Keratinocyte (primary cell): ENCODE measurements at places on chromosomes 12 and 14.

GRCh38 chr12:57837864-57838562, 8.5 kb downstream of the CTDSP2 start:
- no peak for DNase-seq

DNA sequence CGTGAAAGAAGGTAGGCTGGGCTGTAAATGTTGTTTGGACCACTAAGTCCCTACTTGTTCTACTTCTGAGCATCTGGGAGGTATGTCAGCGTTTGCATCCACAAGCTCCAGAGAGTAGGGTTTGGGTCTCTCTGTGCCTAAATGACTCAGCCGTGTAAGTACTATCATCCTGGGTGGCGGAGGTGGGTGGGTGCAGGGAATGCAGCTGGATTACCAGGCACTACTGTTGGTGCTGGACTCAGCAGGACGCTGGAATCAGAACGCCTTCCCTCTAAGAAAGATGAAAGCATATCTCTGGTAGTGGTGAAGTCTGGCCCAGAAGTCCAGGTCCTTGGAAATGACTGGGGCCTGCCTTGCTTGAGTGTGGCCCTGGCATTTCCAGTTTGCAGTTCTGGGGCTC, 289.7 kb downstream of the PCNX1 start:
- DNase-seq: no peak

DNA sequence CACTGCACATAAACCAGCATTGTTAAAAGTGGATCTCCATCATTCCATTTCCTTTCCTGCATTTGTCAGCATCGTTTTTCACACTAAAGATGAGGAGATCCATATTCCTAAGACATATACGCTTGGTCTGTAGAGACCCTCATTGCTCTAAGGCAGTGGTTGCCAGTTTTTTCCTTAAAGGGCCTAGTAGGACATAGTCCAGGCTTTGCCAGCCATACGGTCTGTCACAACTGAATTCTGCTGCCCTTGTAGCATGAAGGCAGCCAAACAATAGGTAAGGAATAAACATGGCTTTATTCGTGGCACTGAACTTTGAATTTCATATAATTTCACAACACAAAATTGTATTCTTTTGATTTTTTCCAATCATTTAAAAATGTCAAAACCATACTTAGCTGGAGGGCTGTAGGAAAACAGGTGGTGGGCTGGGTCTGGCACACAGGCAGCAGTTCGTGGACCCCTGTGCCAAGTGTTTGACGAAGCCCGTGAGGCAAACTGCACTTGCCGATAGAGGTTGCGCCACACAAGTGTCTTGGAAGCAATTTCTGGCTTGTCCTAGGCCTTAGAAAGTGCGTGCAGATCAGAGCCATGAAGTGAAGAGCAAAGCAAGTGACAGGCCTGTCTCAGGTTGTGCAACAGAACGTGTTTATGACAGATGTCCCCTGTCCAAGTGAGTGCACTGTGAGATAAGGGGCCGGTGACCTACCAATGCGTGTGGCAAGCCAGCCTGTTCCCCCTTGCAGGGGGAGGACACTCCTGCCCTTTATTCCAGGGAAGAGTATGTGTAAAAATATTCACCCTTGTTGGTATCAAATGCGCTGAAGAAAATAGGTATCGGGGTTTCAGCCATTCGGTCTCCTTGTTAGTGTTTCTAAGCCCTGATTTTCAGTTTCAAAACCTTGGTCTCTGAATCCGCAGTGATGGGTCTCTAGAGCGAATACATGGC, 916 bp upstream of the CHPT1 start:
- no peak for DNase-seq

- no peak for DNase-seq
Measured at GRCh38 chr12:77339610-77340009, 274.2 kb upstream of the E2F7 start.

DNA sequence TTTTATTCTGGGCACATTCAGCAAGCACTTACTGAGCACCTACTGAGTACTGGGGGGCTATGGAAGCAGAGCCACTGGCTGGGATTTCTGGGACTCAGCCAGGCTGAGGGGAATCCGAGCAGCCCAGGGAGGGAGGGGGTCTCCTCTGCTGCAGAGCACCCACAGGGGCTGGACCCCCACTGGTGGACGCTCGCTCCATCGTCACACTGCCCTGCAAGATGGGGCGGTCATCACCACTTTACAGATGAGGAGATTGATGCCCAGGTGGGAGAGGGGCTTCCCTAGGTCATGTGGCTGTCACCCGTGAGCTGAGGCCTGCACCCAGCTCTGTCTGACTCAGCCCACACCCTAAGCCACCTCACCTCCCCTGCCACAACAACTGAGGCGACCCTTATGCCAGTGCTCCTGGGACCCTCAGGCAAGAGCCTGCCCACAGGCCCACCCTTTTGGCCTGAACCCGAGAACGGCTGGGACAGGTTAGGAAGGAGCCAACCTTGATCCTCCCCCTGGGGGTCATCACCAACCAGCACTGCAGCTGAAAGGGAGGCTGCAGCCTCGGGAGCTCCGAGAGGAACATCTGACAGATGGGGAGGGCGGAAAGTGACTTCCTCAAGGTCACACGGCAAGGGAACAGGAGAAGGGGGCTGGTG, 74.4 kb downstream of the SERPINA3 start:
- no peak for DNase-seq

GRCh38 chr12:111409403-111409779, 3.7 kb downstream of the SH2B3 start:
- DNase-seq: no peak

DNA sequence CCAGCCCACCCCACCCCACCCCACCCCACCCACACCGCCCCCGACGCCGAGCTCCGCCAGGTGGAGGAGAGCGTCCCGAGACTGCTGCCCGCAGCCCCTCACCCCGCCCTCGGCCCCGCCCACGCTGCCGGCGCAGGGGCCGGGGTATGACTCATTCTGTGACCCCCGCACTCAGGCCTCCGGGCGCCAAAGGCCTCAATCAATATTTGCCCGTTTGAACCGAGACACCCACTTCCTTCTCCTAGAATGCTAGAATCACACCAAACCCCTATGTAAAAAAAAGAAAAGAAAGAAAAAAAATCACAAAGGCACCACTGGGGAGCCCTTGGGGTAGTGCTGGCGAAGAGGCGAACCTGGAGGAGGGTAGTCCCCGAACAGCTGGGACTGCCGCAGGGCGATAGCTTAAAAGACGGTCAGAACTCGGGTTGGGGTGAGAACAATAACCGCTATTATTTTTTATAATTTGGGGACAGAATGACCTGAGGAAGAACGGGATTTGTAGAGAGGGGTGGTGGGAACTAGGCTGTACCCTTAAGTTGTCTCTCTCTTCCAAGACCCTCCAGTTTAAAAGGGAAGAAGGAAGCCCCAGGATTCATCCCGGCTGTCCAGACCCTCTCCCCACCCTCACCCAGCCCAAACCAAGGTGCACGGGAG, 894 bp downstream of the KRT8 start:
- no peak for DNase-seq

GRCh38 chr14:31261523-31261858, 53.9 kb upstream of the HECTD1 start:
- no peak for DNase-seq

DNA sequence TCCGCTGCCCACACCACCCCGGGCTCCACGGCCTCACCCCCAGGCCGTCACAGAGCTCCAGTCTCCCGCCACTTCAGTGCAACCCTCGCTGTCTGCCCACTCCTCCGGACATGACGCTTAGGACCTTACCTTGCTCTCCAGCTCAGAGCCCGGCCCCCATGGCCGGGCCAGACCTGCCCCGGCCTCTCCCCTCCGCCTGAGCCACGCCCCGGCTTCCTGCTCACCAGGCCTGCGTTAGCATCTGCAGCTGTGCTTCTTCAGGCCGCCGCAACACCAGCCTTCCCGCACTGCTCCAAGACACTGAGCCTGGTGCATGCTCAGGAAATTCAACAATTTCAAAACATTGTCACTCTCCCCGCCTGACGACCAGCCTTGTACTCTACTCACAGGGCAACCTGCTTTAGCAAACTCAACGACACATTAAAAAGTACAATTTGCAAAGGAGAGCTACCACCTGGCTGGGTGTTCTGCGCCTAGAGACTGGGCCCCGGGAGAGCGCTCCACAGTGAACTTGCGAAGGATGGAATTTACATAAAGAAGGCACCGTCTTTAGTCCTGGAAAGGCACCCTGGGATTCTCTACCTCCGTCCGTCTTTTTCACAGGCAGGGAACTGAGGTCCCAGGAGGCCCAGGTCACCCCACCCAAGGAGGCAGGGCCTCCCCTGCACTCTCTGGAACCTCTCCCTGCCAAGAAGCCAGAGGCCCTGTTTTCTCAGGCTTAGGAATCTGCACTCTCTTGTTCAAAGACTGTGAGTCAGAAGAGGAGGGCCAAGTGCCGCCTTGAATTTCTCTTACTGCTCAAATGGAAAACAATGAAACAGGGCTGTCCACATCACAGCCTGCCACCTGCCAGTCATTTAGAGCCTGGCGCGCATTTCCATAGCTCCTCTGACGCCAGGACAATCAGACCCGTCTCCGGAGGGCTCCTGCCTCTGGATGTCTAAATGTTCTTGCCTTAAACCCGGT, 51.3 kb downstream of the STX2 start:
- no peak for DNase-seq

DNA sequence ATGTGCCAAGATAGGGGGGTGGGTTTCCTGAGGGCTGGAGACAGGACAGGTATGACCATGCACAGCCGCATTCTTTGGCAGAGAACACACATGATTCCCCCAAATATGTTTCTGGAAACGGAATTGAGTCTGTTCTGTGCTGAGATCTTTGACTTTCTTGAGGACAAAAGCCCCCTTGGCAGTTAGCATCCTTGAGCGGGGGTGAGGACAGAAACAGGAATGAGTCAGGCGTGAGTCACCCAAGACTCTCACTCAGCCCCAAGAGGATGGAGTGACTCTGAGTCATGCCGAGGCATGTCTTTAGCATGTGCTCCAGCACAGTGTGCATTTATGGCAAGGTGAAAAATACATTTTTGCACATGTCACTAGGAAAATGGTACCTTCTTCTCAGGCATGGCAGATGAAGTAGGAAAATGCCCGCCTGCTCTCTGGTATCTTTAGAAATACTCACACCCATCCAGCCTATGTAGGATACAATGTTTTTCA, 52.1 kb downstream of the DAD1 start:
- peak; percentile 91 for DNase-seq

- DNase-seq: no peak
Measured at GRCh38 chr12:30002677-30003076, 218.9 kb upstream of the TMTC1 start.

DNA sequence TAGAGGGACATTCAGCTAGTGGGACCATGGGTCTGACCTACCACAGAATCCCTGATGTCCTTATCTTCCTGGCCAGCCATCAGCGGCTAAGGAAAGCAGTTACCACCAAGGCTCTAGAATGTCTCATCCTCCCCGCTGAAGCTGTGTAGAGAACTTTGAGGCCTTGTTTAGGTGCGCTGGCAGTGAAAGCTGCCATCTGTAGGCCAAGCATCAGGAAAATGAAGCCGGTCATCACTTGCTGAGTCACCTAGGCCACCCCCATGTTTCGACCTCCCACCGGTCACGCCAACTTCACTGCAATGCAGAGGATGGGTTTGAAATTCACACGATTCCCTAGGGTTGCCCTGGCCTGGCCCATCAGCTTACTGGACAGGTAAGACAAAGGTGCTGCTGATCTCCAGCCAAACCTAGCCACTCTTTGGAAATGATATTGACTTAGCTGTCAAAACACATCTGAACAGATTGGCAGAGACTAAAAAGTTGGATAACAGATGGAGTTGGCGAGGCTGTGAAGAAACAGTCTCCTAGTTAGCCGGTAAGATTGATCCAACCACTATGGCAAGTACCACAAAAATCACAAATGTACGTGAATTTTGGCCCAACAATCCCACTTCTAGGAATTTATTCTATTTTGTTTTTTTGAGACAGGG, 52.0 kb downstream of the NOS1 start:
- no peak for DNase-seq

- no peak for DNase-seq
Measured at GRCh38 chr14:53110096-53110495, 43.0 kb downstream of the DDHD1 start.

DNA sequence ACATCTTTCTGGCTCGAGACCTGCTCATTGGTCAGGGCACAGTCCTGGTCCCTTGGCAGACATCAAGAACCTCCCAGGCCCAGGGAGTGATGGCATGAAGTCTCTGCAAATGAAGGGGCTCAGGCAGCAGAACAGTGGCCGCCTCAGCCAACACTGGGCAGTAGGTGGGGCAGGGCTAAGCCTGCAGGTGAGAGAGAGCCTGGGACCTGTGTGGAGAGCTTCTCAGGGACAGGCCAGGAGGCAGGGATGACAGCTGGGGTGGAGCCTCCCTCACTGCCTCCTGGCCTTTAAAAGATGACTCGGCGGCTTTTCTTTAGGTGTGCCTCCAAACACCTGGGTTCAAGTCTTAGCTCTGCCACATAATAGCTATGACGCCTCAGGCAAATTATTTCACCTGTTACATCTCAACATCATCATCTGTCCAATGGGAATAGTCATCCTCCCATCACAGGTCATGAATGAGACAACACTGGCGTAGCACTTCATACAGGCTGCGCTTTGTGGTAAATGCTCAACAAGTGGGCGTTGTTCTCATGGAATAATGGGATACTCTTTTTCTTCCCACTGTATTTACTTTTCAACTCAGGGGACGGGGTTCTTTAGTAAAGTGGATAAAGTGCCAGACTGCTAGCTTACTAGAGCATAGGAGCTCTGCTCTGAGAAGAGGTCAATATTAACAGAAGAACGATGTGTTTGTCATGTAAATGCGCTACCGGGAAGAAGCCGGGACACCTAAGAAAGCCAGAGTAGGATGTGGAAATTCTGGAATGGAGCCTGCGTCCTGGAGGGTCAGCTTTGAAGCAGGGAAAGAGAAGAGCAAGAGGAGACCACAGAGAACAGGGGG, 277.4 kb downstream of the FOXN3 start:
- no peak for DNase-seq

DNA sequence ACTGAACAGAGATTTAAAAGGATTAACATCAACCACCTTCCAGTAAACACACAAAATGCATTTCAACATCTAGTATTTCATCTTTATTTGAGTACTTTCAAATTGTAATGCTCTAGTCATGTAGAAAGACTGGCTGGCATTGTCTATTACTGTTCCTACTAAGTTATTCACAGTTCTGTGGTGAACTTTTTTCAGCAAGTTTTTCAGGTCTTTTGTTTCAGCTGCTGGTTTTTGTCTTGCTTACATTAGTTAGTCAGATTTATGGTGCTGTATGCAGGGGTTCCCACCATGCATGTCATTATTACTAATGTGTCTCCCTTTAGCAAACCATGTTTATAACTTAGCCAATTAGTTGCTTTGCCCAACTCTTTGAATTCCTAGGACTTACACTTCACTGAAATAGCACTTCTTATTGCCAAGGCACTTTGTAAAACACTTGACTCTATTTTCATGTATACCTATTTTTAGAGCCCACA, 253.4 kb upstream of the KITLG start:
- no peak for DNase-seq

GRCh38 chr14:82694820-82695219, 1161.2 kb upstream of the SEL1L start:
- DNase-seq: peak; percentile 50

GRCh38 chr12:51630256-51630880, 39.3 kb downstream of the SCN8A start:
- DNase-seq: no peak

DNA sequence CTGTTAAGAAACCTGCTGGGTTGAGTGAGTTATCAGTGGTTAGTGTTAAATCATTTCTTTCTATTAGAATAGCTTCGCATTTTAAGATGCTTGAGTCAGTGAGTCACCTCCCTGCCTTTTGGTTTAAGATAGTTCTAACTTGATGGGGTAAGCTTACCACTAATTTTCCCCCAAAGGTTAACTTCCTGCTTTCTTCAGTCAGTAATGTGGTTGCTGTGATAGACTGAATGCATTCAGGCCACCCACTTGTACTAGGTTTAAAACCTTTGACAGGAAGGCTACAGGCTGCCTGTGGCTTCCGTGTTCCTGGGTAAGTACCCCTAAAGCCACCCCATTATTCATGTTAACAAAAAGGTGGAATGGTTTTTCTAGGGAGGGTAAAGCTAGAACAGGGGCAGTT, 25.3 kb downstream of the CLEC2A start:
- DNase-seq: no peak
